Neural crest cell (in vitro differentiated cells): ENCODE measurements at places on chromosomes 4 and X. TPM values are rescaled to one million over a fixed set of nuclear protein-coding genes. Genes with fewer than 3 reads are reported as not detected.

DNA sequence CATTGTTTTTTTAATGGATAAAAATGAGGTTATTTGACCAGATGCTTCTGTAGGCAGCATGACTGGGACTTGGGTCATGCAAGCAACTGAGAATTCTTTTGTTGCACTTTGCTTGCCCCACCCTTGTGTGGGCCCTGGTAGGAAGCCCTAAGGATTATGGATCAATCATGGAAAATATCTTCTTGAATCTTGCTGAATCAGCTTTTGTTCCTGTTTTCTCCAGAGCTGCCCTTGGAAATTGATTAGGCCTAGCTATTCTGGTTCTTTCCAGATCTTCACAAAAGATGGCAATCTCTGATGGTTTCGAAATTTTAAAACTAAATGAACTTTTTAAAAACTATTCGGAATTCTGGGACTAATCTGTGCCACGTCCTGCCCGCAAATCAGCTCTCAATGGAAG lies 58.6 kb downstream of the PRRG1 start:
- H3K4me3 ChIP-seq, result no peak overlapping the region
- no peak for DNase-seq

GRCh38 chr4:8703857-8704495 lies 111.4 kb downstream of the CPZ start:
- H3K4me3 ChIP-seq, result no peak overlapping the region
- DNase-seq, result no peak
- no peaks in the 10 kb centered on the region for H3K36me3 ChIP-seq
- peaks cover 26% of the 10 kb centered on the region for H3K4me1 ChIP-seq
- H3K27ac ChIP-seq, result no peak overlapping the region

RAI2 gene
- total RNA-seq, result 0.63 and 0.77 TPM in 2 replicates

DNA sequence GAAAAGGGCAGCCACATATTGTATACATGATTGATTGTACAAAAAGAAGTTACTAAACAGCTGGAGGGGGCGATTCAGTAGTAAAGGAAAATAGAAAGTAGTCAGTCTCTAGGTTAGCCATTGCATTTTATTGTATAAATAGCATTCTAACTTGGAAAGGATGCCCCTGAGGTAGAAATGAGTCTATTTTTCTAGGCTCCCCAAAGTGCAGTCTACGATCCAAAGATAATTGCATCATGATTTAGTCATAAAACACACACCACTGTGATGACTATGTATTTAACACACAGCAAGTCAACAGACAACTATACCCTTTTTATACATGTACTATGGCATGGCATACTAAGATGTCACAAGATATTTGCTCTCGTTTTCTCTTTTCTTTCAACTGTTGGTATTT lies 204.9 kb downstream of the APBB2 start:
- no peaks in the 10 kb centered on the region for H3K27me3 ChIP-seq
- H3K27ac ChIP-seq, result no peak overlapping the region
- H3K4me3 ChIP-seq, result no peak overlapping the region
- H3K36me3 ChIP-seq, result peaks cover 14% of the 10 kb centered on the region

ADRA2C gene
- 6.1 and 6.8 TPM in 2 replicates for total RNA-seq

GRCh38 chrX:150365051-150365989 lies 2.2 kb downstream of the MAMLD1 start:
- peak overlapping the region; percentile 92 for H3K4me3 ChIP-seq
- H3K27ac ChIP-seq, result peak overlapping the region; percentile 65
- DNase-seq, result peak; percentile 72
- peaks cover 28% of the 10 kb centered on the region for H3K4me1 ChIP-seq

DNAJB14 gene
- total RNA-seq, result 34.2 and 37.0 TPM in 2 replicates

STATH gene
- total RNA-seq, result not detected in 2 replicates

GRCh38 chr4:2451821-2452785 lies 16.8 kb upstream of the RNF4 start:
- no peaks in the 10 kb centered on the region for H3K36me3 ChIP-seq
- H3K27ac ChIP-seq, result no peak overlapping the region
- H3K4me1 ChIP-seq, result no peaks in the 10 kb centered on the region
- H3K27me3 ChIP-seq, result no peaks in the 10 kb centered on the region
- no peak for DNase-seq

DNA sequence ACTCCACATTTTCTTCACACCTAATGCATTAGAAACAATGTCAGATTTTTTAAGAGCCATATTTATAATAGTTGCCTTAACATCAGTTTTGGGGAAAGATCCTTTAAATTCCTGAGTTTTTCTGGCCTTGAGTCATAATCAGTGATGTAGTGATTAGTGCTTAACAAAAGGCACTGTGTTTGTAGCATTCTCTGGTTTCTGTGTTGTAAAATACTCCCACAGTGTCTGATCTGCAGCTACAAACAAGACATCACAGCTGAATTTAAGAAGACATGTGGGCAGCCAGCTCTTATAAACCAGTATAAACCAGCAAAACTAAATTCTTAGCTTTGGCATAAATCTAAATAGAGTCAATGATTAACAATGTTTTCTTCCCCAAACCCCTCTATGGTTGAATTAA lies 233.8 kb downstream of the FSTL5 start:
- no peak overlapping the region for H3K4me3 ChIP-seq
- no peaks in the 10 kb centered on the region for H3K27me3 ChIP-seq
- DNase-seq, result no peak
- no peak overlapping the region for H3K27ac ChIP-seq
- peaks cover 11% of the 10 kb centered on the region for H3K4me1 ChIP-seq

DNA sequence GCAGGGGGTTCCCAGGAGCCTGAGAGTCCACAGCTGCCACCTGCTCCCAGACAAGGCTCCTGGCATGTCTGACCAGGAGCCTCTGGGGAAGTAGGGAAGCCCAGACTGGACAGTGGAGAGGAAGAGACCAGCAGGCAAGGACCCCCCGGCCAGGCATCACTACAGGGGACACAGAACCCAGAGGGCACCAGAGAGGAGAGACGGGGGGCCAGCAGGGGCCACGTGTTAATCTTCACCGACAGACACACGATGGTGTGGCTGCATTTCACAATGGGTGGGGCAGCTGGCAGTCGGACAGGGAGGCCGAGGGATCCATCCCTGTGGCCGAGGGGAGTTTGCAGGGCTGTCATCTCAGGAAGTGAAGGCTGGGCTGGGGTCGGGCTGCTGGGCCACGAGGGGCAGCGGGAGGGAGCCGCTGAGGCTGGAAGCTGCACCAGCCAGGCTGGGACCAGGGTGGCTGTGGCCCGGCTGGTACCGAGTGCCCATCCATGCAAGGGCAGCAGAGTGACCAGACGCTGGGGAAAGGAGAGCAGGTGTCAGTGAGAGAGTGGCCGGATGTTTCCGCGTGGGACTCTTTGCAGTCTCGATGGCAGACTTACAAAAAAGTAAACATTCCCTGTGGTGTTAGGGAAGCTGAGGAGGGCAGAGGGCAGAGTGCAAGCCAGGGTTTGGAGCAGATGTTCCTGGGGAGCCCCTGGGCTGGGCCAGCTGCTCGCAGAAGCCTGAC lies 4.7 kb downstream of the PDE6B start:
- peaks cover 6% of the 10 kb centered on the region for H3K36me3 ChIP-seq
- DNase-seq, result no peak
- H3K4me3 ChIP-seq, result no peak overlapping the region
- H3K27ac ChIP-seq, result no peak overlapping the region
- H3K4me1 ChIP-seq, result no peaks in the 10 kb centered on the region

- H3K27ac ChIP-seq, result no peak overlapping the region
- no peaks in the 10 kb centered on the region for H3K36me3 ChIP-seq
Observed at GRCh38 chr4:5980436-5981155, 37.6 kb downstream of the C4orf50 start.

ARHGAP6 gene
- total RNA-seq, result 2.3 and 2.7 TPM in 2 replicates

HDX gene
- total RNA-seq, result 8.8 and 10.6 TPM in 2 replicates

GRCh38 chr4:155745984-155746383 lies 12.8 kb upstream of the GUCY1B1 start:
- no peak overlapping the region for H3K4me3 ChIP-seq
- H3K27ac ChIP-seq, result no peak overlapping the region
- no peak for DNase-seq
- no peaks in the 10 kb centered on the region for H3K4me1 ChIP-seq

DNA sequence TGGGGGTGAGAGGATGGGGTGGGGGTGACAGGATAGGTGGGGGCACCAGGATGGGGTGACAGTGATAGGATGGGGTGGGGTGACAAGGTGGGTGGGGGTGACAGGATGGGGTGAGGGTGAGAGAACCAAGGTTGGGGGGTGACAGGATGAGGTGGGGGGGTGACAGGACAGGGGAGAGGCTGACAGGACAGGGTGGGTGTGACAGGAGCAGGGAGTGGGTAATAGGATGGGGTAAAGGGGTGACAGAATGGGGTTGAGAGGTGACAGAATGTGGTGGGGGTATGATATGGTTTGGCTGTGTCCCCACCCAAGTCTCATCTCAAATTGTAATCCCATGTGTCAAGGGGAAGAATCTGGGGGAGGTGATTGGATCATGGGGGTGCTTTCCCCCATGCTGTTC lies 26.0 kb downstream of the RNF212 start:
- peaks cover 6% of the 10 kb centered on the region for H3K36me3 ChIP-seq
- no peak overlapping the region for H3K27ac ChIP-seq
- no peaks in the 10 kb centered on the region for H3K4me1 ChIP-seq
- no peak overlapping the region for H3K4me3 ChIP-seq
- peaks cover 11% of the 10 kb centered on the region for H3K27me3 ChIP-seq

GRCh38 chr4:172945611-172946010 lies 223.0 kb upstream of the GALNT7 start:
- H3K27me3 ChIP-seq, result no peaks in the 10 kb centered on the region
- no peaks in the 10 kb centered on the region for H3K36me3 ChIP-seq
- H3K27ac ChIP-seq, result no peak overlapping the region
- no peak overlapping the region for H3K4me3 ChIP-seq
- DNase-seq, result no peak
- H3K4me1 ChIP-seq, result peaks cover 15% of the 10 kb centered on the region

DNA sequence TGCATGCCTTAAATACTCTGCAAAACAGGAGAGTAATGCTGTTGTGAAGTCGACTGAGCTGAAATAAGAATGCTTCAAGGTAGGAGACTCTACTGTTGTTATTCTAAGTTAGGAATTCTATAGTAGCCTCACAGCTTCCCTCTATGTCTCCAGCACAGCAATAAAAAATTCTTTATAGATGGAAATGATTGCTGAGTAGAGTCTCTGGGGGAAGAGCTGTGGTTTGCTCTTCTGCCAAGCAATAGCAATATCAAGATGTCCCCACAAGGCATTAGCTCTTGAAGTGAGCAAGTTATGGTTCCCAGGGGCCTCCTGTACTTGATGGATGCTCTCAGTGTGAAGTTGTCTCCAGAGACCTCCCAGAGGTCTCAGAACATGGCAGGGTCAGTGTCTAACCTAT lies 880.6 kb upstream of the FRG1 start:
- no peaks in the 10 kb centered on the region for H3K36me3 ChIP-seq

DNA sequence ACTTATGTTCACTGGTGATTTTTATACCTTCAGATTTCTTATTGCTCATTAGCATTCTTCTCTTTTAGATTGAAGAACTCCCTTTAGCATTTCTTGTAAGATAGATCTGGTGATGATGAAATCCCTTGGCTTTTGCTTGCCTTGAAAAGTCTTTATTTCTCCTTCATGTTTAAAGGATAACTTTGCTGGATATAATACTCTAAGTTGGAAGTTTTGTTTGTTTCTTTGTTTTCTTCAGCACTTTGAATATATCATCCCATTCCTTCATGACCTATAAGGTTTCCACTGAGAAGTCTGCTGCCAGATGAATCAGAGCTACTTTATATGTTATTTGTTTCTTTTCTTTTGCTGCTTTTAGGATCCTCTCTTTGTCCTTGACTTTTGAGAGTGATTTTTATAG lies 18.5 kb downstream of the CC2D2A start:
- no peaks in the 10 kb centered on the region for H3K27me3 ChIP-seq
- H3K36me3 ChIP-seq, result peaks cover 79% of the 10 kb centered on the region
- H3K27ac ChIP-seq, result no peak overlapping the region
- no peak overlapping the region for H3K4me3 ChIP-seq

GRCh38 chr4:31261632-31262031 lies 541.5 kb downstream of the PCDH7 start:
- DNase-seq, result no peak
- H3K4me3 ChIP-seq, result no peak overlapping the region
- H3K27ac ChIP-seq, result no peak overlapping the region

DNA sequence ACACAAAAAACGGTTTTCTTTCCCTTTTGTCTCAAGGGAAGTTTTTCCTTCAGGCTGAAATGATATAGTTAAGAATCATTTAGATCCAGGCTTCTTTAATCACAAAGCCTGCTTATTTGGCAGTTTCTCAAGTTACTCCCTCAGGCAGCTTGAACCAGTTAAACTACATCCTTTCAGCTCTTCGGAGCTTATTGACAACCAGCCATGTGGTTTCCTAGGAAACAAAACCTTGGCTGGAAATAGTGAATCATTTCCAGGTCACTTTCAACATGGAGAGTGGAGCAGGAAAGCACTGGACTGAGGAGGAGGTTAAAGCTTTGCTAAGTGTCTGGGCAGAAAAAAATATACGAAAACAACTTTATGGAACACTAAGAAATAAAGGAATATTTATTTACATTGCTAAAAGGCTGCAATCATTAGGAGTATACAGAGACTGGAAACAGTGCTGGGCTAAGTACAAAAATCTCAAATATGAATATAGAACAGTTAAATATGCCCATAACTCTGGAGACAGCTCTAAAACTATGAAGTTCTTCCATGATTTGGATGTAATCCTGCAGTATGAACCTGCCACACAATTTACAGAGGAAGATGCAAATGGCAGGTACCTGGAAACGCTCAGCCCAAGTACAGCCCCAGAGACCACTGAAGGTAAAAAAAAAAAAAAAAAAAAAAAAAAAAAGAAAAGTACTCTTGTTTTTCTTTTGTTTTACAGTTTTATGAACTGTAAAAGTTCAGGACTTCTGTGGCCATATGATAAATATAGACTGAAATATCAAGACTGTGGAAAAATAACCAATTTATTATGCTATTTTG lies 23.2 kb upstream of the AASDH start:
- H3K36me3 ChIP-seq, result peaks cover 5% of the 10 kb centered on the region
- no peak for DNase-seq
- H3K4me3 ChIP-seq, result peak overlapping the region; percentile 0
- peak overlapping the region; percentile 17 for H3K27ac ChIP-seq

DNA sequence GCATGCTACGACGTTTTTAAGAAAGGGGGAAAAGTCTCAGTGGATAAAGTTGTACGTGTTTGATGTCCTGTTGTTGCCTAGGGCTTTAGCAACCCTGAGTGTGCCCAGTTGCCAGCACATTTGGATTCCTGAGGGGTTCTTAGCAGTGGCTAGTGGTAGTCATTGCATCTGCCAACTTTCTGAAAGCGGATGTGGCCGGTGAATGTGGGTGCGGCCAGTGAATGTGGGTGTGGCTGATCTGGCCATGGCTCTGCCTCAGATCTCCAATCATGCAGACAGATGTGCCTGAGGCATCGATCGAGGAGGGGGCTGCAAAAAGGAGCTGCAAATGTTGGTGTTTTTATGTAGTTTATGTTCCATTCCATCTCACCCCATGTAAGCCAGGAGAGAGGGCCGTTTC lies 41.5 kb upstream of the FAT1 start:
- no peak overlapping the region for H3K4me3 ChIP-seq
- H3K36me3 ChIP-seq, result no peaks in the 10 kb centered on the region
- peaks cover 15% of the 10 kb centered on the region for H3K4me1 ChIP-seq
- no peak overlapping the region for H3K27ac ChIP-seq
- H3K27me3 ChIP-seq, result no peaks in the 10 kb centered on the region

SPANXN3 gene
- total RNA-seq, result not detected in 2 replicates

- DNase-seq, result no peak
- H3K27me3 ChIP-seq, result no peaks in the 10 kb centered on the region
- peaks cover 3% of the 10 kb centered on the region for H3K36me3 ChIP-seq
- peaks cover 49% of the 10 kb centered on the region for H3K4me1 ChIP-seq
Observed at GRCh38 chrX:13891377-13892140, 74.7 kb upstream of the GPM6B start.

CLTRN gene
- 0.80 and 1.1 TPM in 2 replicates for total RNA-seq
